ENCODE measurements at places on chromosomes 4 and X.

- no peak for DNase-seq
Measured at GRCh38 chrX:68090266-68090665, 343.0 kb downstream of the OPHN1 start.

DNA sequence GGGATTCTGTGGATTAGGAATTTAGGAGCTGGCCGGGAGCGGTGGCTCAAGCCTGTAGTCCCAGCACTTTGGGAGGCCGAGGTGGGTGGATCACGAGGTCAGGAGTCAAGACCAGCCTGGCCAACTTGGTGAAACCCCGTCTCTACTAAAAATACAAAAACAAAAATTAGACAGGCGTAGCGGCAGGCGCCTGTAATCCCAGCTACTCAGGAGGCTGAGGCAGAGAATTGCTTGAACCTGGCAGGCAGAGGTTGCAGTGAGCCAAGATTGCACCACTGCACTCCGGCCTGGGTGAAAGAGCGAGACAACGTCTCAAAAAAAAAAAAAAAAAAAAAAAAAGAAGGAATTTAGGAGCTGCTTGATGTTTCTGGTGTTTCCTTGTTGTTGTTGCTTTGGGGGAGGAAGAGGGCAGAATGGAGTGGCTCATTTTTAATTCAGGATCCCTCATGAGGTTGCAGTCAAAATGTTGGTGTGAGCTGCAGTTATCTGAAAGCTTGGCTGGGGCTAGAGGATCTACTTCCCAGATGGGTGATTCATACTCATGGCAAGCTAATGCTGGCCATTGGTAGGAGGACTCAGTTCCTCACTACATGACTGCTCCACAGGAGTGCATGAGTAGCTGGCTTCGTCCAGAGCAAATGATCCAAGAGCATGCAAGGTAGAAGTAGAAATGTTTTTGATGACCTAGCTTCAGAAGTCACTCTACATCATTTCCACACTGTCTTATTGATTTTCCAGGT lies 26.5 kb upstream of the JADE1 start:
- no peak for DNase-seq

DNA sequence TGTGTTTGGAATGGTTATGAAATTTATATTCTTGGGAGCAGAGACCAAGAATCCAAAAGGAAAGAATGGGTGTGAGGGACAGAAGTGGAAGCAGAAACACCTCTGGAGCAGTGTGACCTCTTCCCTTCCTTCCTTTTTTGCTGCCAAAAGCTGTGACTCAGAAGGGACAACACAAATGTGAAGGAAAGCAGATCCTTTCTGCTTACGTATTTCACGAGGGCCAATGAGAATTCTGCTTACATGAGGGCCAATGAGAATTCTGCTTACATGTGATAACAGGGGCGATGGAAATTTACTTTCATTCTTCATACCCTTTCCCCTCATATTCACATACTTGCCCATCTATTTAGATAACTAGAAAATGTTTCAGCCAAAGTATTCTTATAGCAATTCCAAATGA lies 404.6 kb downstream of the PRDM5 start:
- no peak for DNase-seq

GRCh38 chr4:176435901-176436292 lies 116.1 kb downstream of the SPCS3 start:
- DNase-seq, result no peak

GRCh38 chr4:34000356-34000755 lies 2244.0 kb downstream of the ARAP2 start:
- DNase-seq, result no peak

- no peak for DNase-seq
Measured at GRCh38 chrX:63740382-63740781, 44.6 kb downstream of the ARHGEF9 start.

DNA sequence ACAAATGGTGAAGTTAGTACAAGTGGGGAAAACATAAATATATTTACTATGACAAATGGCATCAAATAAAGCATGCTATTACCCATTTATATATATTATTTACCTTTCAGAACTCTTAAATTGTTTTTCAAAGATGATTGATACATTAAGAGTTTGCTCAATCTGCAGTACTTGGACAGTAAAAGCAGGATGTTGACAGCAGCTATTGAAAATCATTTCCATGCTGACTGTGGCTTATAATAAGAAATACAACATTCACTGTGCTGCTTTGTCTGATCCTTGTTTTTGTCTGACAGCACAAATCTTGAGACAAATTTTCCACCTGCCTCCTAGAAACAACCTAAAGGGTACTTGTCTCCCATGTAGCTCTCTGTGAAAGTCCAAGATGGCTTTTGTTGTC lies 134.1 kb upstream of the FAT1 start:
- no peak for DNase-seq

- DNase-seq, result no peak
Measured at GRCh38 chr4:627347-628125, 2.2 kb downstream of the PDE6B start.

DNA sequence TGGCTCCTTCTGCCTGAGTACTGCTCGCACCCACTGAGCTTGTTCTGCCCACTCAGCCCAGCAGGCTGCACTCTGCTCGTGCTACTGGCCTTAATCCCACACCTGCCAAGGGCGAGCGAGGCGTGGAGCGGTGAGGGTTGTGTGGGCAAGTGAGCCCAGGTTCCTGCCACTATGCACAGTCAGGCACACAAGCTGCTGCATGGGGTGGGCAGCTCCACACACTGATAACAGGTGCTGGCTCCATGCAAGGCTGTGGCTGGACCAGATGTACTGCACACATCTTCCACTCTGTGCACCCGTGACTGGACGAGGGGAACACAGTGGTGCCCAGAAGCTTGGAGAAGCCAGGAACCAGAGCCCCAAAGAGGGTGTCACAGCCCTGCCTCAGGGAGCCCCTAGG lies 184.3 kb upstream of the NUDT6 start:
- no peak for DNase-seq

DNA sequence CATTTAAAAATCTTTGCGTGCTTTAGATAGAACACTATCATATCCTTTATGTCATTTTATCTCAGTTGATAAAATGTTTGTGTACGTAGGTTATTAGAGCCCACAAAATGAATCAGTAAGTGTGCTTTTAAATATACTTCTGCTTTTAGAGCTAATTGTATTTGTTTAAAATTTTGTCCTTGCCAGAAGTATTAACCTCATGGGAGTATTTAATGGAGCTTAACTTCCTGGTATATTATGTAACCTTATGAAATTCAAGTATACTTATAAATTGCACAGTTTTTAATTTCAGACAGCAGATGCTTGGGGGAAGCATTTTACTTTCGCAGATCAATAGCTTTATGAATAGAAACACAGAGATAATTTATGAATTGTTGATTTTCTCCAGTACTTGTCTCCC lies 90.2 kb downstream of the DIPK2B start:
- no peak for DNase-seq

GRCh38 chr4:55358668-55359067 lies 12.6 kb downstream of the SRD5A3 start:
- no peak for DNase-seq

GRCh38 chr4:137968956-137969678 lies 273.0 kb downstream of the SLC7A11 start:
- no peak for DNase-seq

- no peak for DNase-seq
Measured at GRCh38 chrX:15998350-15998749, 125.0 kb upstream of the GRPR start.

DNA sequence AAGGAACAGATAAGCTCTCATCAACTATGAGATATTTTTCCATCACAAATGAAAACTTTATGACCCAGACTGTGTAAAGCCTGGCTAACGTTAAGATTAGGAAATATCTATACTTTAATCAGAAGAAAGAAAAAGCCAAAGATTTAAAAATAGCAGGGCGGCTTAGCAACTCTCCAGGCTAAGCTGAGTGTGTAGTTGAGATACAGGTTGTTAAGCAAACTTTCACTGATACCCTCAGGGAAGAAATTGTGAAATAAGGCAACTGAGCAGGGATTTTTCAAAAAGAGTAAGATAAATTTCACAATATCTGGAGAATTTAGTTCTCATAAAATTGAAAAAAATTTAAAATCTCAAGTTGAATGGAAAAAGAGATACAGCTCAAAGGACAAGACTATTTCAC lies 382.0 kb downstream of the RAPGEF2 start:
- DNase-seq, result no peak

DNA sequence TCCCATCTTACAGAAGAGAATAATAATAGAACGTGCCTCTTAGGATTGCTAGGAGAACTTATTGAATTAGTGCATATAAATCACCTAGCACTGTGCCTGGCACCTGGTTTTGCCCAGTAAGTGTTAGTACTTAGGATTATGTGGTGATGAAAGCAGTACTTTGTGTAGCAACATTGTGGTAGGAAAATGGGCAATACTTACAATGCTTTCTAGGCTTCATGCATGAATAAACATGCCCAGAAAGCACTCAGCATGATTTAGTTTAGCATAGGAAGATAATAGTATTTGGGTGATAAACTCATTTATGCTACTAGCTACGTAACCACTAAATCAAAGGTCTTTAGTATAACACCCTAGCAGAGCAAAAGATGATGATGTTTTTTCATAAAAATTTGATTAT lies 105.6 kb downstream of the NEUROG2 start:
- no peak for DNase-seq

GRCh38 chrX:81378560-81378959 lies 176.7 kb downstream of the SH3BGRL start:
- no peak for DNase-seq

- DNase-seq, result no peak
Measured at GRCh38 chrX:130878350-130879341, 24.4 kb downstream of the ENOX2 start.

- no peak for DNase-seq
Measured at GRCh38 chr4:104747635-104748034, 252.9 kb upstream of the CXXC4 start.

DNA sequence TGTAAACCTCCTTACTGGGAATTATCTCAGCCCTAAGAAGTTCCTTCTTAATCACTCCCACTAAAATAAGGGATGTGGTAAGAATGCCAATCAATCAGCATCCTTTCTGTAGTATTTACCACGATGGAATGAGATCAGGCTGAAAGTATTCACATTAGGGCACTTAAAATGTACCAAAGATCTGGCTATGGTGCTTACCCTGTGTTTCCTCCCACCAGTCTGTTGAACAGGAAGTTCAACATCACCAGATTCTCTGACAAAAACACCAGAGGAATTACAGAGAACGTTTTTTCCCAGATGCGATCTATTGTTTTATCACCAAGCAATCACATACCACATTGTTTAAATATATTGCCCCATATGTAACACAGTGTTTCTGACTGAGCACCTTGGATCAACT lies 2.1 kb upstream of the CLCN3 start:
- no peak for DNase-seq

DNA sequence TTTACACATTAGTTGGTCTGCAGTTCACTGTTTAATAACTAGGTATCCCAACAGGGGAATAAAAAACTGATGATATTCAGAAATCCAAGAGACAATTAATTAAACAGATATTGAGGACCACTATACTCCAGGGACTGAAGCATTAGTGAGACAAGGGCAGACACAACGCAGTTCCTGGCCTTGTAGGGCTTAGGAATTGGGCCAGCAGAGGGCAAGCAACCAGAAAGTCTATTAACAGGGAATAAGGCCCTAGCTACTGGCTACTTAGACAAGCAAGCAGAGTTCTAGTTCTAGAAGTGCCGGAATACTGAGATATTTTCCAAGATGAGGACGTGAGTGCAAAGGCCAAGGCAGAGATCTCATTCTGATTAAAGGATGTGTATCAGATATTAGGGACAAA lies 58.6 kb upstream of the ADGRA3 start:
- no peak for DNase-seq

- no peak for DNase-seq
Measured at GRCh38 chrX:135974279-135974856, 580 bp upstream of the MMGT1 start.

GRCh38 chr4:25767877-25768725 lies 94.7 kb downstream of the SEL1L3 start:
- no peak for DNase-seq

GRCh38 chrX:72027024-72027913 lies 104.4 kb downstream of the RTL5 start:
- no peak for DNase-seq

DNA sequence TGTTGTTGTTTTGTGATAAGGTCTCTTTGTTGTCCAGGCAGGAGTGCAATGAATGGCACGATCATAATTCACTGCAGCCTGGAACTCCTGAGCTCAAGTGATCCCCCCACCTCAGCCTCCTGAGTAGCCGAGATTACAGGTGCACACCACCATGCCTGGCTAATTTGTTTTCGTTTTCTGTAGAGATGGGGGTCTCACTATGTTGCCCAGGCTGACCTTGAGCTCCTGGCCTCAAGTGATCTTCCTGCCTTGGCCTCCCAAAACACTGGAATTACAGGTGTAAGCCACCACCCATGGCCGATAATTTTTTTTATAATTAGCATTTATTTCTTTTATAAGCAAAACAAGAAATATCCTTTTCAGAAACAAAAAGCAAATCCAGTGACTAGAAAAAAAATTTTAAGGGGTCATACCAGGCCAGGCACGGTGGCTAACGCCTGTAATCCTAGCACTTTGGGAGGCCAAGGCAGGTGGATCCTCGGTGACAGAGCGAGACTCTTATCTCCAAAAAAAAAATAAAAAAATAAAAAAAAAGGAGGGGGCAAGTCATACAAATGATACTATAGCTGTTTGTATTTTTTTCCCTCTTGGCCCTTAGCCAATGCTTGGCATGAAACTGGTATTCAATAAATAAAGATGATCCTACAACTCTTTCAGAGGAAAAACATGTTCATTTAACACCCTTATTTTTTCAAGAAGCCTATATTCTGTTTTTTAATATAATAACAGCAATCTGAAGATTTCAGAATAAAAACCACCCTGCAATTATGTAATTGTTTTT lies 3.4 kb downstream of the PLAC8 start:
- no peak for DNase-seq

GRCh38 chr4:143598816-143599215 lies 85.3 kb downstream of the SMARCA5 start:
- no peak for DNase-seq

GRCh38 chr4:144787365-144788258 lies 141.7 kb downstream of the HHIP start:
- DNase-seq, result no peak

GRCh38 chr4:26663888-26664287 lies 80.0 kb downstream of the TBC1D19 start:
- DNase-seq, result no peak

DNA sequence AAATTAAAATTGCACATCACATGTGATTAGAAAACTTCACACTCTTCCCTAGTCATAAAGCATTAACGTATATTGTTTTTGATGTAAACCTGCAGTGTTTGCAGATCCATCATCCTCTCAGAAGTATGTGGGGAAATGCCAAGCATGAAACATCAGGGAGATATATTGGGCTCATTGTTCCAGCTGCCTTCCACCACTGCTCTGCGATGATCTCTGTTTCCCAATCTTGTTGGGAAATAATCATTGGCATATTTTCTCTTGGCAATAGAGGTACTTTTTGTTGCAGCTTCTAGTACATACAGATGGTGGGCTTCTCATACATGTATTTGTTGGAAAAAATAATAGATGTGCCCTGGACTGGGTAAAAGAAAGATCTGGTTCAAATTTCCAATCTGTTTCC lies 466.3 kb upstream of the HS3ST1 start:
- DNase-seq, result no peak
